Activated T-helper 2 cell treated with anti-CD3 and anti-CD28 coated beads, Interferon-gamma antibody, Interleukin-2, Interleukin-4, amounts not matched to agents 10 μg/mL and 5 μg/mL and 100 μg/mL, durations not matched to agents 14 hours and 24 hours and 36 hours (primary cell): ENCODE measurements at places on chromosomes 2 and 18.

DNA sequence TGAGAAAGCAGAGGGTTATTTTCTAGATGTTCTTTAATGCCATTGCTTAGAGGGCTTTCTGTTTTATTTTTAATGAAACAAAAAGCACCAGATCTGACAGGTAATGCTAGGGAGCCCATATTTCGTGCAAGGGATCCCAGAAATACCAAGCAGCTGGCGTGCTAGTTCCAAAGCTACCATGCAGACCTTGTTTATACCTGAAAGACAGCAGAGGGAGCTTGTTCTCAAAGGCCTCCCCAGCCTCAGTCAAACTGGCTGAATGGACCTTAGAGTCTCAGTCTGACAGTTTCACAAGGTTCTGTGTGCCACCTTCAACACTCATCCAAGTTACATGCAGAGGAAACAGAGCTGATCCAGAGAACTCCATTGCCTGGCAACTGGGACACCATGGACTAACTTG, 48.6 kb downstream of the GALNT14 start:
- DNase-seq: no peak

DNA sequence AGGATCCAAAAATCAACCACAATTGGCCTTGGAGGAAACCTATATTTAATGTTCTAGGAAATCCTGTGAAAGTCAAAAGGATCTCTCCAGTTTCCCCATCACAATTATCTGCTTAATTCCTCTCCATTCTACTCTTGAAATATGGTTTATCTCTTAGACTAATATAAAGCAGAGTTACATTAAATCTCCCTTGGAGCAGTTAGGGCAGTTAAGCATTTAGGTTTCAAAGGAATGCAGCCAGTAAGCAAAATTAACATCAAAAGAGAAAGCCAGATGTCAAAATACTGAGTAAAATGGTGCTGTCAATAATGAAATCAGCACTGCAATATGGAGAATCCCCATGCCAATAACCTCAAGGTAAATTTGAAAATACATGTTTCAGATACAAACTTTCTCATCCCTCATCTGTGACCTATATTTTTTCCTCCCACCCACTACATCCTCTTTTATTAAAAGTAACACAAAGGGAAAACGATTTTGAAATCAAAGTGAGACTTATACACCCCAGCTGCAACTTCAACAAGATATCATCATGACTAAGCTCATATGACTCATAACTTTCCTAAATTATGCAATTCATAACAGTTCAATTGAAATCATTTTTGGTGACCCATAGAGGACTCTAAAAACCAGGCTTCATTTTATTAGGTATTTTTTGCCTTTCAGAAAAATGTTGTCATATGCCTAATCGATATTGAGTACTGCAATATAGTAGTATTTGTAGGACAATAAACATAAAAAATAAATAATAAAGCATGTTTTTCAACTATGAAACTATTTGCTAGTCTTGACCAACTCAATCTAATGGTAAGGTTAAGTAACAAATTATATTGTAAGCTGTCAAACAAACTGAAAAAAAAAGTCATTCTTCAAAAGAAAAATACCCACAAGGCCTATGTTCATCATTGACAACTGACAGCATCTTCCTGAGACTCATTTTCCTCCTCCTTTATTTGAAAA, 3.1 kb downstream of the ADAM17 start:
- DNase-seq: no peak

- no peak for DNase-seq
Observed at GRCh38 chr2:181396256-181397123, 60.7 kb upstream of the ITGA4 start.

GRCh38 chr2:39289609-39290008, 45.8 kb upstream of the CDKL4 start:
- DNase-seq: no peak

DNA sequence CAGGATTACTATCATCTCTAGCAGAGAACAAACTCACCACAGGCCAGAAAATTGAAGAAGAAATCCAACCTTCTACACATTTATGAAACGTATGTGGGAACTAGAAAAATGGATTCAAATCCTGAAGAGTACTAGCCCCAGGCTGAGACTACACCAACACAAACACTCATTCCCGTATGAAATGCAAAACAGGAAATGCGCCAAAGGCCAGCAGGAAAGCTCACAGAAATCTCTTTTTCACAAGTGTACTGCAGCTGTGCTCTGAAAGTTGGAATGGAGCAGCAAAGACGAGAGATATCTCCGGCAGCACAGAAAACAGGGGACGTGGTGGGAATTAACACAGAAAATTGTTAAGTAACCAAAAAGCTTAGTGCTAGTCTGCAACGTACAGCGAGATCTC, 913.5 kb downstream of the TDRD15 start:
- DNase-seq: no peak

GRCh38 chr2:61281321-61281720, 119.3 kb downstream of the C2orf74 start:
- no peak for DNase-seq

- DNase-seq: no peak
Observed at GRCh38 chr2:60105906-60106305, 447.5 kb downstream of the BCL11A start.

DNA sequence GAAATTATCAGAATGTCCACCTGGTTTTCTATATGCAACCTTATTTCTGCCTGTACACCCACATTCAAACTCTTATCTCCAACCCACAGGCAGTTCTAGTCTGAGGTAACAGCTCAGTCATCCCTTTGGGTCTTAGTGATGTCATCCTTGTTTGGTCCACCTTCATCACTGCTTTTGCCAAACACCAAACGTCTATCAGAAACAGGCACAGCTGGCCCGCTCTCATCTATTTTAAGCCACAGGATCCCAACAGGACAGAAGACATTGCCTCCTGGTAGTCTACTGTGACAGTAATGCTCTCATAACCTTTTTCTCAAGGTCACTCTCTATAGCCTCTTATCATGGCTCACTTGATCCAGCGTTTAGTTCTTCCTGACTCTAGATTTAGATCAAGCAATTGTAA, 99.0 kb upstream of the CHAC2 start:
- no peak for DNase-seq

DNA sequence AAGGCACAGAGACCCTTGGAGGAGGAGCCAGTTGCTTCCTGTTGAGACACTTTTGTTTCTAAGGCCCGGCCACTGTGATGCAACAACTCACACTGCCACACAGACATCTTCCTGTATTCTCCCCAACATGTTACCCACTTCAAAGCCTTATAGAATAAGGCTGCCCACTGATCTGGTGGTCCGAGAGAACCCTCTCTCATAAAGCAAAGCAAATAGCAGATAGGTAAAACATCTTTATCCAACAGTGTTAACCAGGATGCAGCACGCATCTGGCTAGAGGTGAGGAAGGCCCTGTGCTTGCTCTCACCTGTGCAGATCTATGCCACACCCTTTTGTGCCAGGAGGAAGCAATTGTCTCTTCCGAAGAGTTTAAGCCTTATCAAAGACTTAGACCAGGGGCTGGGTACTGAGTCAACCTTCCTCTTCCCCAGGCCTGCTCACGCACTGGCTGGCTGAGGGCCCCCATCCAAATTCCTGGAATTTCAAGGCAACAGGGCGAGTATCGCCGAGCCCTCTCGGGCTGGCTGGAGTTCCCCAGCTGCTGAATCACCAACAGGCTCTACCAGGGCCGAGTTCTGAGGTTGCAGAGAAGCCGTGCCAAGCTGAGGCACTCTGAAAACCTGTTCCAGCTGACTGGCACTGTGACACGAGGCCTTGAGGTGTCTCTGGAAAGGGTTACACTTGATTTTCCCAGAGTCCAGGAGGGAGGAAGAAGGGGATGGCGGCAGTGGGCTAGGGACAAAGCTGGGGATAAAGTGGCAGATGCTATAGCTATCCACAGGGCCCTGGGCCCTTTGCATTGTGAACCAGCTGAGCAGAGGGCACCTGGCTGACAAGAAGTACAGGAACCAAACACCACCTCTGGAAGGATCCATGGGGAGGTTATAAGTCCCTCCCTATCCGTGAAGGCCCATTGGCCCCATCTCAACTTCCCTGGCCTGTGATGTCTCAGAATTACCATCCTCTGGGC, 29.3 kb downstream of the TGFA start:
- no peak for DNase-seq

DNA sequence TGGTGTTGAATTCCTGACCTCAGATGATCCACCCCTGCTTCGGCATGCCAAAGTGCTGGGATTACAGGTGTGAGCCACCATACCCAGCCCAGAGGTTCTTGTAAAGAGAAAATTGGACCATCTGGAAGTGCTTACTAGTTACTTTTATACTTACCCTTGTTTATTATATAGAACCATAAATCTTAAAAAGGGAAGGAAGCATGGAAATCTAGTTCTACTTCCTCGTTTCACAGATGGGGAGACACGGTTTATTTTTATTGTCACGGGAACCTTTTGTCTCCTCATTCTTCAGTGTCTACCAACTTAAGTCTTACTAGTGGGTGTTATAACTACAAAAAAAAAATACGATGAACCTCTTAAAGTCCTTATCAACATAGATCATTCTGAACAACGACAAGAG, 45.8 kb upstream of the PDK1 start:
- no peak for DNase-seq

DNA sequence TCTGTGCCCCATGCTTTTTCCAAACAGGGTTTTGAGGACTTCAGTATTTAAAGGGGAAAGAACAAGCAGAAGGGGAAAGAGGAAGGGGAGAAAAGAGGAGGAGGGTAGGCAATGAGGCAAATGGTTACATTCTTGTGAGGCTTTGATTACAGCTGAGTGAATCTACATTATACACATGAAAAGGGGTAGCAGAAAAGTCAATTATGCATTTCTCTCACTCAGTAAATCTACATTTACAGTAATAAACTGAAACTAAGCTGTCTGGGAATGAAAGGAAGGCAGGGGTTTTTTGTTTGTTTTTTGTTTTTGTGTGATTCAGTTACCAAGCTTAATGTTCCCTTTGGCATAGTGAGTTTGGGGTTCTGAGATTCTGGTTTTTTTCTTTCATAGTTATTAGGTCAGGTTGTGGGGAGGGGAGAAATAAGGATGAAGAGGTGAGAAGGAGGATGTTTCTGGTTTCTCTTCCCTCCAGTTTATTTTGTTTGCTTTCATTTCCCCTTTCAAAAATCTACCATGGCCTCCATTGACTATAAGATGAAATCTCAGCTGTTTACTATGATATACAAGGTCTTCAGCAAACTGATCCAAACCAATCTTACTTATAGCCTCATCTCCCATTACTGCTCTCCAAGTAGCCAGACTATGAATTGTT, 18.7 kb downstream of the C18orf63 start:
- DNase-seq: no peak

- no peak for DNase-seq
Observed at GRCh38 chr2:68237404-68237803, 14.9 kb downstream of the PPP3R1 start.

DNA sequence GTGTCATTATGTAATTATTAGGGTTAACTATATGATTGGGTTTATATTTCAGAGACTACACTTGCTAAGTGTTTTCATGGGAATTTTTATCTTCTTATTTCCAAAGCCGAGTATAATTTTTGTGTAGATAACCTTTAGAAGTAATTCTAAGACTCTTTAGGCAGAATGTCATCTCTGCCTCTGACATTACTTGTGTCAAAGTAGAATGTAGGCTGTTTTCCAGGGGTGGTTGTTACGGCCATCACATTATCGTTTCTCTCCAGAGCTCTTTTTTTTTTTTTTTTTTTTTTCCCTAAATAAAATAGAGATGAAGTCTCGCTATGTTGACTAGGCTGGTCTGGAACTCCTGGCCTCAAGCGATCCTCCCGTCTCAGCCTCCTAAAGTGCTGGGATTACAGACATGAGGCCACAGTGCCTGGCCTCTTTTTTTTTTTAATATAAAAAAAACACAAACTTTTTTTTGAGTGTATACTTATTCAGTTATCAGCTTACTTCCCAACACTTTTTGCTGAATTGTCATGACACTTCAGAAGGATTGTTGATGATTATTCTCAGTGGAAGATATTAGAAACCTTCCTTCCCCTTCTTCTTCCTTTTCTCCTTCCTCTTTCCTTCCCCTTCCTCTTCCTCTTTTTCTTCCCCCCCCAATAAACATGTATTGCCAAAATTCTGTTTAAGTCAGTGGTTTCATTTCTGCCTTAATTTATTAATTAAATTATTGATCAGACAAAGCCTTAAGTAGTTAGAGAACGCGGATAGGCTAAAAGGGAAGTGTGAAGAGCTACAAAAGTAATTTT, 2.3 kb downstream of the PIKFYVE start:
- DNase-seq: no peak
